Esophagus mucosa (tissue), 1 donor: ENCODE measurements at places on chromosomes 13 and 19. TPM values are rescaled to one million over a fixed set of nuclear protein-coding genes. Genes with fewer than 3 reads are reported as not detected.
A peak's percentile ranks its signal among the peaks of the same experiment; 100 is the strongest.

KLF12 gene
- 0.88 TPM for total RNA-seq

EFNA2 gene
- total RNA-seq, result 0.40 TPM

CYP4F12 gene
- 31.5 TPM for total RNA-seq

LILRB5 gene
- 0.32 TPM for total RNA-seq

KLC3 gene
- total RNA-seq, result 17.5 TPM

HRC gene
- 0.24 TPM for total RNA-seq

DNA sequence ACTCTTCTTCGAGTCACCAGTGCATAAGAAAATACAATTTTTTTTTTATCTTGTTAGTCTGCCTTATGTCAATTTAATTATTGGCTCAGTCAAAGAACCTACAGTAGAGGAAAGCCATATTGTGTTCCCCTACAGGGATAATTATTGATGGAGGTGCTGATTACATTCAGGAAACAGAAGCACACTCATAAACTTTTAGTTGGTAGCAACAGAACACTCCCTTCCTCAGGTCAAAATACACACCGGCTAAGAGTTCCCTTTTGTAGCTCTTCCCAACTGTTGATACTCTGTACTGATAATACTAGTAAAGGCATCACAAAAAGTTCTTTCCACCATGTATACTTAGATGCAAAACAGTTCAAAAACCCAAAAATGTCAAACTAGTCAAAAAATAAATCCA, 18.4 kb downstream of the FOXO1 start:
- no peak for ATAC-seq

DNA sequence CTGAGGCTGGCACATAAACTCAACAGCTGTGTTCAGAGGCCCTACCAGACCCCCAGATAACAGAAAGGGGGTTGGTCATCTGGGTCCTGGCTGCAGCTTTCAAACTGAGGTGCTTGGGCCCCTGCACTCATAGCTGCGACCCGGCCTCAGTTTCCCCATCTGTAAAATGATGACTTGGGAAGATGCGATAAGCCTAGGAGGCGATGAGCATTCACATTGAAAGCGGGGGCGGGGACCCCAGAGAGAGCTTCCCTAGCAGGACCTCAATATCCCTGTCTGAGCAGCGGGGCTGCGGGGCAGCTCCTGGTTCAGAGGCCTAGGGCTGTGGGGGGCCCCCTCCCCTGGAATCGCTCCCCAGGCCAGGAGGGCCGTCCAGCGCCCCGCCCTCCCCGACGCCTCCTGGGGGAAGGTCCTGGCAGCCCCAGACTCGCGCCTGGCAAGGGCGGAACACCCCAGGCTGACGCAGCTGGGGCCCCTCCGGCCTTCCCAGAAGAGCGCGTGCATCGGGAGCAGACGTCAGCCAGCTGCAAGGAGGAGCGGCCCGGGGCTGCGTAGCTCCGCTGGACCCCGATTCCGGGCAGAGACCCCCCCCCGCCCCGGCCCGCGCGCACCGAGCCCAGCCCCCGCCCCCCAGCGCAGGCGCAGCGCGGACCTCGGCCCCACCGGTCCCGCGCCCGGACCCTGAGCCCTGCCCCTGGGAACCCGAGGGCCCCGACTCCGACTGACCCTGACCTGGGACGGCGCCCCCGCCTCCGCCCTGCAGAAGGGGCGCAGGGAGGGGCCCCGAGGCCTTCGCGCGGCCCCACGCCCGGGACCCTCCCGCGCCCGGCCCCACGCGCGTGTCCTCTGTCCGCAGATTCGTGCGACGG, 3.5 kb downstream of the FSTL3 start:
- peak; percentile 1 for ATAC-seq

GRCh38 chr19:5313307-5313706, 27.3 kb downstream of the PTPRS start:
- no peak for ATAC-seq

DNA sequence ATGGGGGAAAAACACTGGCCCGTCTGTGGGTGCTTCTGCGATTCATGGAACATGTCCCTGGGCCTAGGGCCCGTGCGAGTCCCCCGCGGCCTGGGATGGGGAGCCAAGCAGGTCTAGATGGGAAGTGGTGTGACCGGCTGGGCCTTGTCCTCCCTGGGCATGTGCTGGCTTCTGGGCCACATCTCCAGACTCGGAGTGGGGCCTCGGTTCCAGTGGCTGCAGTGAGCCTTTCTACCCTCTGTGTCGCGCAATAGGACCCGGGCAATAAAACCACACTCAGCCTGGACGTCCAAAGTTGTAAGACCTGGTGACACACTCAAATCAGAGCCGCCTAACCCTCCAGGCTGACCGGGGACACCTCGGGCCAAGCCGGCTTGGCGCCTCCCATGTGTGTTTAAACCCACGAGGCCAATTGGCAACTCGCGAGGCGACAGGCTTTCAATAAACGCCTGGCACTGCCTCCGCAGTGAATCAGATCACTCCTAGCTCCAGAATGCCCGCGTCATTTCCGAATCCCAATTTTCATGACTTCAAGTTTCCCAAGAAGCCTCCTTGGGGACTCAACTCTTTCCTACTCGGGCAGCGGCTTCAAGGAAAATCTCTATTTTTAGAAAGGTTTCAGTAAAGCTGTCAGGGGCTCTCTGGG, 57.3 kb downstream of the KLF2 start:
- ATAC-seq, result no peak

- ATAC-seq, result no peak
Observed at GRCh38 chr13:98626298-98626935, 49.5 kb upstream of the STK24 start.

- peak; percentile 45 for ATAC-seq
Observed at GRCh38 chr19:16148443-16149229, 5.2 kb downstream of the HSH2D start.

GRCh38 chr13:109401891-109402290, 384.5 kb downstream of the IRS2 start:
- ATAC-seq, result no peak

GRCh38 chr19:44626048-44626624, 12.8 kb downstream of the IGSF23 start:
- peak; percentile 31 for ATAC-seq
